DND-41 (cell line): ENCODE measurements at places on chromosomes 13 and 19.

DNA sequence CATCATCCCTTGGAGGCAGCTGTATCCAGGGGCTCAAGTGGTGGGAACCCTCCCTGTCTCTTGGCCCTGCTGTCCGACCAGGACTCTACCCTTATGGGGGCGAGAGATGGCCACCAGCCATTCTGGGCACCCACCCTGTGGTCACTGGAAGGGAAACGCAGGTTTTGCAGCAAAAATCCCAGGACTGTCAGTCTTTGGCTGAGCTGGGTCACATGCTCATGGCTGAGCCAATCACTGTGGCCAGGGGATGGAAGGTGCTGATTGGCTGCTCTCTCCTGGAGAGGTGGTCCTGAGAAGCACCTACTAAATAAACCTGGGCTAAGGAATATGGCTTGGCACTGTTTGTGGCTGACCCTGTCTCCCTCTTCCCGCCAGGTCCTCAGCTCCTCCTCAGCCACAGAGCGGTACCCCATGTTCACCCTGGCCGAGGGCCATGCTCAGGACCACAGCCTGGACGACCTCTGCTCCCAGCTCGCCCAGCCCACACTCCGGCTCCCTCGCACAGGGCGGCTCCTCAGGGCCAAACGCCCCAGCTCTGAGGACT lies 8.9 kb downstream of the ATG4D start:
- H3K27me3 ChIP-seq, result no peaks in the 10 kb centered on the region
- DNase-seq, result peak; percentile 67
- H3K4me1 ChIP-seq, result peaks cover 71% of the 10 kb centered on the region

DNA sequence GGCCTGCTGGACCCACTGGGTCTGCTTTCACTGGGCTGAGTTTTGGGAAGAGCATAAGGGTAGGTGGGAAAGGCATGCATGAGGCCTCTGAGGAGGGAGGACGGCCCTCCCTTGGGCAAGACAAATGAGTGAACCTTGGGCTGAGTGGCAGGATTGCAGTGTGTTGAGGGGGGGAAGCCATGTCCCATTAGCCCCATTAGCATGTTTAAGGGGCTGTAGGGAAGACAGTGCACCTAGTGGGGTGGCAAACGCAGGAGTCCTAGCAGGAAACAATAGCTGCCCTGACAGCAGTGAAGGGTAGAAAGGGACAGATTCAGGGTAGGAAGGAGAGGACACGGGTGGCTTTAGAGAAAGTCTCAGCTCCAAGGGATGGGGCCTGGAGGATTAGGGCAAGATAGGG lies 3.1 kb upstream of the ZBTB45 start:
- no peak overlapping the region for H3K4me3 ChIP-seq
- H3K36me3 ChIP-seq, result peaks cover under 1% of the 10 kb centered on the region; the same call in 1 of the 2 replicates
- no peak overlapping the region for H3K27ac ChIP-seq
- no peak for DNase-seq
- H3K27me3 ChIP-seq, result no peaks in the 10 kb centered on the region

DNA sequence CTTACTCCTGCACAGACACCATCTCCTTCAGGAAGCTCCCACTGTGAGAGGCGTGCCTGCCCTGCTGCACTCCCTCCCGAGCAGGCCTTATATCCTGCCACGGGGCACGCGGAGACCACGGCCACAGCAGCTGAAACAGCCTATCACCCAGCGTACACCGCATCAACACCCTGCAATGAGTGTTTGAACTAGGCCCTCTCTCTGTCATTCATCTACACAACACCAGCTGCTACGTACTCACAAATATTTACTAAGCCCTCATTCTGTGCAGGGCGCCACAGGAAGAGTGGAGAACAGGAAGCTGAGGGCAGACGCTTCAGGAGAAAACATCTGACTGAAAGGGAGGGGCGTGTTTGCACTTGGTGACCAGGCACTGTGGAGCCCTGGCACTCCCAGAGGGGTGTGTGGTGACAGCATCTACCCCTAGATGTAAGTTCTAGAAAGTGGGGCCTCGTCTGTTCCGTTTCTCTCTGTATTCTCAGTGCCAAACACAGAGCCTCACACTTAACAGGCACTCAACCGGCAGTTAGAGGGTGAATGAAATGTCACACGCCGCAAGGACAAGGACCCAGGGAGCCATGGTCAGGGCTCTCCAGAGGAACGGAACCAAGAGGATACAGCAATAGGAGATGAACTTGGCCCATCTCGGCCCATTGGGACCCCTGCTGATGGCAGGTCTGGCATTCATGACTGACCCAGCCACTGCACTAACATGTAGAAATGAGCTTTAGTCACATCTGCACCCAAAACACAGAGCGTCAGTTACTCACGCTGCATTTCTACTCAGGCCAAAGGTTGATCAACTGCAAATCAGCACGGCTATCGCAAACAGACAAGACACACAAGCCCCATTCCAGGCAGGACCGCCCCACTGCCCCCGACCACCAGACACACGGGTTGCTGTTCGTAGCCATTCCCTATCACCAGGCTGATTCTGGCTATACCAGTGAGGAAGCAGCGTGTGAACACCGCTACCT lies 15.7 kb downstream of the RANBP3 start:
- no peaks in the 10 kb centered on the region for H3K27me3 ChIP-seq
- H3K4me3 ChIP-seq, result peak overlapping the region; percentile 25
- H3K36me3 ChIP-seq, result peaks cover 50% of the 10 kb centered on the region
- peak overlapping the region; percentile 70 for H3K27ac ChIP-seq
- DNase-seq, result peak; percentile 82

DNA sequence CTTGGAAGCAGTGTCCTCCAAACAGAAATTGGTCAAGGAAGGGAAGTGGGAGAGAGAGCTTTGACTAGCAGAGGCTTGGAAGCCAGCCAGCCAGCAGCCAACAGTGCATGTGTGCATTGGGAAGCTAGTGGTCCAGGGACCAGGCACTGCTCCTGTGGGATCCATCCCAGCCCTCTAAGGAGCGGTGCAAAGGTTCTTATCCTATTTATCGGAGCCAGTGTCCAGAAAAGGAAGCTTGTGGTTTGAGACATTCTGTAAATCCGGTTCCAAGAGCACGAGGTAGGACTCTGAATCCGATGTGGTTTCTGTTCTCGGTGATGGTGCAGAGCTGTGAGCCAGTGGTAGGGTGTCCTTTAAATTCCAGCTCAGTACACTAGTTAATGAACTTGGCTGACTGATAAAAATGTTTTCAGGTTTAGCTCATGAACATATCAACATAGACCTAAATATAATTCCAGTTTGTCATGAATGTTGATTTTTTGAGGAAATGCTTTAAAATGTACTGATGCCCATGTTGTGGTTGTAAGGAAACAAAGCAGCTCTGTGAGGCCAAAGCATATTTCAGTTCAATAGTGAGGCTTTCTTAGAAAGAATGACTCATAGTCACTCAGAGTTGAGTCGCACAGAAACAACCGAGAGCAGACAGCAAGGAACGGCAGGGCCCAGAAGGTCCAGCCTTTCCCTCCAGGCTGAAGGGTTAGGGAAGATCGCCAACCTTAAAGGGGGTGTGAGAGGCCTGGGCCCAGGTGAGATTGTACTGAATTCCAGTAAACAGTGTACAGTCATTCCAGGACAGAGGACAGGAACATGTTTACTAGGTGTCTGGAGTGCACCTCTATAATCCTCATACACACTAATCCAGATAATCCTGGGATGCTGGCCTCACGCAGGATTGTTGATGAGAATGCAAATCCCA lies 21.5 kb upstream of the GARRE1 start:
- DNase-seq, result no peak
- H3K4me1 ChIP-seq, result no peaks in the 10 kb centered on the region
- no peak overlapping the region for H3K27ac ChIP-seq
- no peaks in the 10 kb centered on the region for H3K27me3 ChIP-seq
- H3K4me3 ChIP-seq, result no peak overlapping the region

- H3K4me1 ChIP-seq, result no peaks in the 10 kb centered on the region
- no peaks in the 10 kb centered on the region for H3K27me3 ChIP-seq
- no peaks in the 10 kb centered on the region for H3K36me3 ChIP-seq
- H3K27ac ChIP-seq, result no peak overlapping the region
These were observed 214.4 kb upstream of the ZNF507 start for GRCh38 chr19:32131005-32131404.
